ENCODE measurements at places on chromosomes 3 and 15.

GRCh38 chr3:128415773-128416577 lies 50.7 kb downstream of the DNAJB8 start:
- DNase-seq = no peak

DNA sequence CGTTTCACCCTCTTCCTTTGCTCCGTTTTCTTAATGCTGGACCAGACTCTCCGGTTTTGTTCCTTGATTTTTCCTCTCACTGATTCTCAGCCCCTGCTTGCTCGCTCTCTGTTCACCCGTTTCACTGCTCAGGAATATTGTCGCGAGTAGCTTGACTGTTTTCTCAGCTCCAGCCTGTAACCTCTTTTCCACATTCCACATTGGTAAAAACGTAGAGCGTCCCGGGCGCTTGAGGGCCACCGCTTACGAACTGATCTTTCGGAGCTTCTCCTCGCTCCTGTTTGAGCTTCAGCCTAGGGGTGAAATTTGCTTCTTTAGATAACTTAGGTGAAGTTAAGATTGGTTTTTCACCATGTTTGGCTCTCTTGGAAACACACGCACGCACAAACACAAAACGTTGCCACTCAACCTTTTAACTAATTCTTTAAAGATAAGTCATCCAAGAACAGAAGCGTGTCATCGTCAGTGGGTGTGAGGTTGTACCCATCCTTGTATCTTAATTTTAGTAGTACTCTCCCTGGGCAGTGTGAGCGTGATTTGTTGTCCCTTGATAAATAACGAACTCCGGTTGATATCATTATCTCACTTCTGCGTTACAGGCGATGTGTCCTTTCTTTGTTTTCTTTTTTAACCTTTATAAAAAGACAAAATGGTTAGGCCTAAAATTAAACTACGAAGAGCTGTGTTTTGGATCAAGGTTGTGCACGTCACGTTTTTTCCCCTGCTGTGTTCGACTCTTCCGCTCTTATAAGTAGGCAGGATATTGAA lies 1.0 kb downstream of the PAK2 start:
- peak; percentile 43 for DNase-seq

- no peak for DNase-seq
Observed at GRCh38 chr15:72172796-72173195, 24.8 kb downstream of the GRAMD2A start.

DNA sequence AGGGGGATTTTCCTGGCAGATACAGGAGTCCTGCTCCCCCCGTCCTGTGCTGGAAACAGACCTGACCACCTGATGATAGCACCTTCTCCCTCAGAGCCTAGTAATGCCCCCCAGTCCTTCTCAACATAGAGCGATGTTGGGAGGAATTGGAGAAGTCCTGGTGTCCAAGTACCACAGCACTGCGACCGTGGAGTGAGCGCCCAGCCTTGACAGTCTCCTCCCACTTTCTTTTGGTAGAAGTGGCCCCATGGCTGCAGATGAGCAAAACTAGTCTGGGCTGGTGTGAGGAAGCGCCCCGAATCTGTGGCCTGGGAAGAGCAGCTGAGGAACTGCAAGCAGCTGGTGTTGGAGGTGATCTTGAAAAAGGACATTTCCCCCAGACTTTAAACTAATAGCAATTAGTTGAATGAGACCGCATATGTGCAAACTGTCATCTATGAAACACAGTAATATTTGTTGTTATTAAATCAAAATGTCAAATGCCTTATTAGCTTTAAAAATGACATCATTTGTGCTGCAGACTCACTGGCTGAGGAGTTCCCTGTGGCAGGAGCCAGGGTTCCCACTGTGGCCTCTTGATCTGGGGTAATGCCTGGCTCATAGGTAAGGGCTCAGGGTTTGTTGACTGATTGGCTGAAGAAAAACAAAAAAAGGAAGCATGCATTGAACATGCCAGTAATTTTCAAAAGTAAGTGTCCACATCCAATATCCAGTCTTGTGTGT lies 121.8 kb downstream of the CACNA2D3 start:
- DNase-seq = no peak

- DNase-seq = no peak
Observed at GRCh38 chr3:145959457-145960088, 201.4 kb downstream of the PLOD2 start.

DNA sequence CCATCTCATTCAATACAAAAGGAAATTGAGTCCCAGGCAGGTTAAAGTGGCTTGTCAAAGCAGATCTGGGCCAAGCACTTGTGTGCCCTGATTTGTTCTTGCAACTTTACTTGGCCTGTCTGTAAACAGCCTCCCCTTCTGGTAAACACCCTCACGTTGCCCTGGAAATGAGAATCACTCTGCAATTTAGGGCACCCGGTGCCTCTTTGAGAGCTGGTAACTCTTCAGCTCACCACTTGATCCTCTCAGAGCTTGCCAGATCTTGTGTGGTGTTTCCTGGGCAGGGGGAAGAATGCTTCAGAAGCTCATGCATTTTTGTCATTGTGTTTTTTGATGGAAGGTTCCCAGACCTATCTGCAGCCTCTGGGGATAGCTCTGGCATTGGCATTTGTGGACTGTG lies 11.3 kb downstream of the MED12L start:
- peak; percentile 27 for DNase-seq

DNA sequence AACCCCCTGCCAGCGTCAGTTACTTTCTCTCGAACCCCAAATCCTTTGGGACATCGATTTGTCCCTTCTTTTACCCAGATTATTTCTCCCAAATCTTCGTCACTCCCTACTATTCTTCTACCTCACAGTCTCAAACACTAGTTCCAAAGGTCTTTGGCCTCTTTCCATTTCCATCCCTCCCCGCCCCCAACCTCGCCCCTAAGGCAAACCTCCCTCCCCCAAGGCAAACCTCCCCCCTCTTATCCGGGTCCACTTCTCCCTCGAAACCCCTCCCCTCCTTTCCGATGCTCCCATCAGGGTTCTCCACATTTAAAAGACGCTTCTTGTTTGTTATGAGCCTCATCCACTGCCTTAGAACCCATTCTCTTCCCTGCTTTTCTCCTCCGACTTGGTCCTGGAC lies 583 bp downstream of the EAF1 start:
- DNase-seq = no peak

DNA sequence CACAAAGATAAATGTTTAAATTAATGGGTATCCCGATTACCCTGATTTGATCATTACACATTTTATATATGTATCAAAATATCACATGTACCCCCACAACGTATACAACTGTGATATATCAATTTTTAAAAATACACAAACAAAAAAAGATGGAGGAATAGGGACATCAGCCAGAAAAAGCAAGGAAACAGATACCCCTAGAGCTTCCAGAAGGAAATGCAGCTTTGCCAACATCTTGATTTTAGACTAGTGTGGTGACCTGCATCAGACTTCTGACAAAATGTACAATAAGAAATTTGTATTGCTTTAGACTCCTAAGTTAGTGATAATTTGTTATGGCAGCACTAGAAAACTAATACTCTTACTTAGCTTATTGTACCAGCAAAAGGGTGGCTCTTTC lies 483.8 kb downstream of the TUSC7 start:
- no peak for DNase-seq

- no peak for DNase-seq
Observed at GRCh38 chr3:141313093-141313683, 55.1 kb upstream of the ZBTB38 start.

DNA sequence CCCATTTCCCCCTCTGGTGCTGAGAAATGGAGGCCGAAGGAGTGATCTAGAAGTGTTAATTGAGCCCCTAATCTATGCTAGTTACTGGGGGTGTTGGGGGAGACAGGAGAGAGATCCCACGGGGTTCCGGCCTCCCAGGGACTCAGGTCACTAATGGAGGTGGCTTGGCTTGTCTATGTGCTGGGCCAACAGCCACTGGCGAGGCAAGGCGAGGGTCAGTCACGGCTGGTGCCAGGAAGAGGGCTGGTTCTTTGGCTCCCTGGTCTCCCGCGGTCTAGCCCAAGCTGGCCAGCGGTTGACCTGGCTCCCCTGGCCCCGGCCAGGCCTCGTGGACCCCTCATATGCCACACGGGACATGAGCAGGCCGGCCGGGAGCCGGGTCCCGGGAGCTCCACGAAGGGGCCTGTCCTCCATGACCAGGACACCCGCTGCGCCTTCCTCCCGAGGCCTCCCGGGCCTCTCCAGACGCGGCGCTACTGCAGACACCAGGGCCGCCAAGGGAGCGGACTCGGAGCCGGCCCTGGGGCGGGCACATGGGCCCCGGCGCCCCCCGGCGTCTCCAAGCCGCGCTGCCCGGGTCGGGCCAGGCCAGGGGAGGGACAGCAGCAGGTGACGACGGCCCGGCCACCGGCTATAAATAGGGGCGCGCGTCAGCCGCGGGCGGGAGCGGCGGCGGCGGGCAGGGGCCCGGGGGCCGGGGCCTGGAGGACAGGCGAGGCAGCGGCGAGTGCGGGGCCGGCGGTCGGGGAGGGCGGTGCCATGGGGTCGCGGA lies at the start of gene ALPK3:
Gene ALPK3, plus strand, starts transcription at position 663 of the 772 bp plus-strand sequence. Its CDS starts 97 bp downstream, at position 760.
- no peak for DNase-seq

DNA sequence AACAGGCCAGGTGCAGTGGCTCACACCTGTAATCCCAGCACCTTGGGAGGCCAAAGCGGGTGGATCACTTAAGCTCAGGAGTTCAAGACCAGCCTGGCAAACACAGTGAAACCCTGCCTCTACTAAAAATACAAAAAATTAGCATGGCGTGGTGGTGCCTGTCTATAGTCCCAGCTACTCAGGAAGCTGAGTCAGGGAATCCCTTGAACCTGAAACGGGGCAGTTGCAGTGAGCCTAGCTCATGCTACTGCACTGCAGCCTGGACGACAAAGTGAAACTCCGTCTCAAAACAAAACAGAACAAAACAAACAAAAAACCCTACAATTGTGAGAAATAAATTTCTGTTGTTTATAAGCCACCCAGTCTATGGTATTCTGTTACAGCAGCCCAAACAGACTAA lies 94.7 kb downstream of the PIK3CB start:
- no peak for DNase-seq

Measured in pons (tissue), 1 donor.